Jurkat, Clone E6-1 (cell line): ENCODE measurements at places on chromosomes 2 and 18.
A peak's percentile ranks its signal among the peaks of the same experiment; 100 is the strongest.

DNA sequence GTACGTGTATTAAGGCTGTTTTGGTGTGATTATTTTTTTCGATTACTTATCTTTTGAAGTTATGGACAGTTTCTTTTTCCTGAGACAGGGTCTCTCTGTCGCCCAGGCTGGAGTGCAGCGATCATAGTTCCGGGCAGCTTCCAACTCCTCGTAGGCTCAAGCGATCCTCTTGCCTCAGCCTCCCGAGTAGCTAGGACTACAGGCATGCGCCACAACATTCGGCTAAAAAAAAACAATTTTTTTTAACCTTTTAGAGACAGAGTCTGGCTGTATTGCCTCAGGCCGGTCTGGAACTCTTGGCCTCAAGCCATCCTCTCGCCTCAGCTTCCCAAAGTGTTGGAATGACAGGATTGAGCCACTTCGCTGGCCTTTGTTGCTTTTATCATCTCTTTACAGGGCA lies 945 bp downstream of the HAT1 start:
- no peak for DNase-seq

GRCh38 chr2:58030771-58031170 lies 15.8 kb upstream of the VRK2 start:
- no peak for DNase-seq

- no peak for DNase-seq
Observed at GRCh38 chr2:206820807-206821206, 55.4 kb downstream of the FASTKD2 start.

DNA sequence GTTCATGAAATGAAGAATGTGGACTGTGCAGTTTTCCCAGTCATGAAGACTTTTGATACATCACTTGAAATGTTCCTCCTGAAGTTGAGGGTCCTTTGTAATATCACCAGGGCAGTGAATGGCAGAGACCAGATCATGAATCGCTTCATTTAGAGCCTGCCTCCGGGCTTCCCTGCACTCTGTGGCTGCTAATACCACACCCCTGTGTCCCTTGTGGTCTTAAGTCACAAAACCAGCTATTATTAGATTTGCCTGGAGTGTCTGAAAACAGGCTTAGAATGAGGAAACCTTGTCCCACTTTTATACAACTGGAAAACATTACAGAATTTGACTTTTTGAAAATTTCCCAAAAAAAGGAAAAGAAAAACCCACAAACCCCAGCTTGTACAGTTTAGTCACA lies 147.9 kb downstream of the MGAT5 start:
- no peak for DNase-seq

DNA sequence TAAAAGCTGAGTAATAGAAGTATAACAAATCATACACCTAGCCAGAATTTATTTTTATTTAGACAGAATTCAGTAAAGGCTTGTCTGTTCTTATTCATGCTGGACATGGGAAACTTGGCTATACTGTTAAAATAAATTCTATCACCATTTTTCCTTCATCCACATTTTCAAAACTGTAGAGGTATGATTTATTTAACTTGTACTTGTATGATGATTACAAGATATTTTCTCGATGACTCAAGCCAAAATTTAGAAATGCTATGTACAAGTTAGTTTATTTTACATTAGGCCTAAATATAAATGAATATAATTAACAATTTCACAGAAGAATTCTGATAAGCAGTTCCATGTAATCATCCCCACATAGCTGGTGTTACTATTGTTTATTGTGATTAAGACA lies 194.8 kb upstream of the DOK6 start:
- DNase-seq, result no peak

DNA sequence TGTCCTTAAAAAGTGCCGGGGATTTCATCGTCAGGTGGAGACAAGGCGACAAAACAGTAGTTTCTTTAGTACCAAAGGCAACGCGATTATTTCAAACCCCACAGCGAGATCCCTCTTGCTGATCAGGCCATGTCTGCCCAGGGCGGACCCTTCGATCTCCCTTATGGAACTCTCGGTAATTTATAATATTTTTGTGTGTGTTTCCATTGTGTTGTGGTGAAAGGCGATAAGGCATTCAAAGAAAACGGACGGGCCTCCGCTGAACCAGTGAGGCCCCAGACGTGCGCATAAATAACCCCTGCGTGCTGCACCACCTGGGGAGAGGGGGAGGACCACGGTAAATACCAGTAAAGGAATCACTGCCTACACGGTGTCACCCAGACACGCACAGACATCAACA lies 1.4 kb upstream of the GAD1 start:
- no peak for DNase-seq

- DNase-seq, result no peak
Observed at GRCh38 chr2:64819774-64820688, 166.3 kb upstream of the SERTAD2 start.

GRCh38 chr18:10249270-10249669 lies 205.2 kb upstream of the APCDD1 start:
- DNase-seq, result no peak

GRCh38 chr2:197215748-197216360 lies 94.7 kb downstream of the ANKRD44 start:
- DNase-seq, result no peak

GRCh38 chr2:241849616-241850543 lies 8.8 kb downstream of the PDCD1 start:
- no peak for DNase-seq

GRCh38 chr2:128558441-128558840 lies 239.8 kb upstream of the HS6ST1 start:
- no peak for DNase-seq

- DNase-seq, result no peak
Observed at GRCh38 chr2:158239271-158239670, 137.6 kb downstream of the UPP2 start.

- DNase-seq, result no peak
Observed at GRCh38 chr2:158291544-158292180, 164.9 kb downstream of the CCDC148 start.

DNA sequence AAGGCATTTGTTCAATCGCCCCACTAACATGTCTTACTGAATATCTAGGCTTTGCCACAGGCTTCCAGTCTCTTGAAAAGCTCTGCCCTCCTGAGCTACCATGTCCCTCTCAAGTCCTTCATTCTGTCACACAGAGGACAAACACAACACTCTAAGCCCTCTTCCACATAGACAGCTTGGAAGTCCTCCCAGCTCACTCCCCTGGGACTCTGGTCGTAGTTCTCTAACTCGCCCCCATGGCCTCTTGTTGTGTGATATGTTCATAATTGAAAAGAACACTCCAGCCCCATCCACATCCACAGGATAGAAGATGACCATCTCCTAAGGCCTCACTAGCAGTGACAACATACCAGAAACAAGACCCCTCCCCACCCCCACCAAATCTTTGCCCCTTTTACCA lies 37.9 kb downstream of the BUB1 start:
- no peak for DNase-seq

- no peak for DNase-seq
Observed at GRCh38 chr2:37168217-37168981, 11.6 kb upstream of the EIF2AK2 start.

DNA sequence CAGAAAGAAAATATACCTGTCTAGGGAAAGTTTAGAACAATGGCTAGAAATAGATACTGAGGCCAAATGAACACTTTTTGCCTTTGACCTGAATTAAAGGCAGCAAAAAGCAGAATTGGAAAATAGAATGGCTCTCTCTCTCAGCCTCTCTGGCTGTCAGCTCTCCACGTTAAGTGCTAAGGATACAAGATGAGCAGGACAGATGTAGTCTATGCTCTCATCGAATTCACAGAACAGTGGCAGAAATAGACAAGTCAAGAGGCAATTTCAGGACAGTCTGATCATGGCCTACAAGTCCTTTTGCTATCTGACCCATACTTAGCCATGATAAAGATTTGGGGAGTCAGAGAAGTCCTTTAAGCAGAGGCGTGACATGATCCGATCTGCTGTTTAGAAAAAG lies 120.2 kb upstream of the CREB1 start:
- DNase-seq, result no peak

DNA sequence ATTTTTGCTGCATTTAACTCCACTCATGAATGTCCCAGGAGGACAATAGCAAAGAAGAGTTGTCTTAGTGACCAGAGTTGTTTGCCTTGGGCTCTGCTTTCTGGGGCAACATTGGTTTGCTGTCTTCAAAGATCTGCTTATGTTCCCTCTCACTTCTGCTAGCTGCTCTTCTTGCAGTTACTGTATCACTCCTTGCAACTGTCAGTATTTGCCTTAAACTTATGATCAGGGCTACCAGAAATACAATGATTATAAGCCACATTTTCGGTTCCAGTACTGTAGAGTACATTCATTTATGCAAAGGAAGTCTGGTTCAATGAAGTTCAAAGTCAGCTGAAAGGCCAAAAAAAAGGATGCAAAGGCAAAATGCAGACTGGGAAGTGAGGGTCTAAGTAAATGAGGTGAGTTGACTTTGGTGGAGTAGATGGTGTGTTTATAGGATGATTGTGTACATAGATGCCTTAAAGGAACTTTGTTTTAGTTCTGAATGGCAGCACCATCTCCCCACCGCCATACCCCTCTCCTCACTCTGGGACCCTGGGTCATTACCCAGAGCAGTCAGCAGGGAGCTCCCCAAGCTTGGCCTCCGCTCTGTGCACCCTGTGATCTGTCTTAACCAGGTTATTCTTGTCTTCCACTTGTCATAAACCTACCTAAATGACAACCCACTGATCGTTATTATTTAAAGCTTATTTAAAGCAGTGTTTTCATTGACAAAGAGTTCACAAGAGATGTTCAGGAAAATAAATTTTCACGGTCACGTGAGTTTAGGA lies 236.0 kb downstream of the DOK6 start:
- DNase-seq, result peak; percentile 20

DNA sequence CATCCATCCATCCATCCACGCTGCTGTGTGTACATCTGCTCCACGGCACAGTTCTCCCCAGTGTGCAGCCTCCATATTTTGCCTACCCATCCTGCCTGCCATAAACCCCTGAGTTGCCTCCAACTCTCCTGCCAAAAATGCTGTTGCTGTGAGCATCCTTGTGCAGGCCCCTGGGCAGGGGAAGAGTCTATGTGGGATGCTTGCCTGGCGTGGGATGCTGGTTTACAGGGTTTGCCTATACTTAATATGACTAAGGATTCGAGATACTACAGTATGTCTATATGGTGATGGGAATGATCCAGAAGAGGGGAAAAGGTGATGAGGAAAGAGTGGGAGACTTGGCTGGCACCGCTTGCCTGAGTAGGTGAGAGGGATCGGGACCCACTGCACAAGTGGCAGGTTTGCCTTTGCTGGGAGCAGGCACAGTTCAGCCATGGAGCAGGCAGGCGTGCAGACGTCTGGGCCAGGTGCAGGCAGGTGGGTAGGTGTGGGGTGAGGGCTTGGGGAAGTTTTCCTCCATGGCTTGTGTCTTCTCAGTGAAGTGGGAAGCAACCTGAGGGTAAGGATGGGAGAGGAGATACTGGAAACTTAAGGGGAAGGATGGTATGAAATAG lies 30.2 kb upstream of the FAHD2A start:
- no peak for DNase-seq

GRCh38 chr2:241036397-241036963 lies 38.1 kb downstream of the SNED1 start:
- DNase-seq, result no peak

GRCh38 chr2:55923091-55923981 lies at the start of gene EFEMP1:
TSS of gene EFEMP1 (minus strand) at chr2:55923782. CDS start at chr2:55922440, 1,342 bp downstream.
- peak; percentile 35 for DNase-seq

DNA sequence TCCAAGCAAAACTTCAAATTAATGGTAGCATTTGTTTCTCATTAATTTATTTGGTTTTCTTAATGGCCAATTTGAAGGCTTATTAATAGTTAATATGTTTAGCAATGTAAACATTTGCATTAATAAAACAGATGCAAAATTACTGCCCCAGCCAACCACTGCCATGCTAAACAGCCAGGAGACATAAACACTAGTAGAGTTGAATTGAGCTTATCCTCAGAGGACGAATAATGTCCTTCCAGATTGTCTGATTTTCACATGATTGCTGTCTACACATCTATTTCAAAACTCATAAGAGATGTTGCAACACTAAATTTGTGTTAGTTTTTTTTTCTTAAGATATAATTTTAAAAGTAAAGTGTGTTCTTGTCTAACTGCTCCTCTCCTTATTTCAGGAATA lies 128.5 kb downstream of the DCC start:
- DNase-seq, result no peak

DNA sequence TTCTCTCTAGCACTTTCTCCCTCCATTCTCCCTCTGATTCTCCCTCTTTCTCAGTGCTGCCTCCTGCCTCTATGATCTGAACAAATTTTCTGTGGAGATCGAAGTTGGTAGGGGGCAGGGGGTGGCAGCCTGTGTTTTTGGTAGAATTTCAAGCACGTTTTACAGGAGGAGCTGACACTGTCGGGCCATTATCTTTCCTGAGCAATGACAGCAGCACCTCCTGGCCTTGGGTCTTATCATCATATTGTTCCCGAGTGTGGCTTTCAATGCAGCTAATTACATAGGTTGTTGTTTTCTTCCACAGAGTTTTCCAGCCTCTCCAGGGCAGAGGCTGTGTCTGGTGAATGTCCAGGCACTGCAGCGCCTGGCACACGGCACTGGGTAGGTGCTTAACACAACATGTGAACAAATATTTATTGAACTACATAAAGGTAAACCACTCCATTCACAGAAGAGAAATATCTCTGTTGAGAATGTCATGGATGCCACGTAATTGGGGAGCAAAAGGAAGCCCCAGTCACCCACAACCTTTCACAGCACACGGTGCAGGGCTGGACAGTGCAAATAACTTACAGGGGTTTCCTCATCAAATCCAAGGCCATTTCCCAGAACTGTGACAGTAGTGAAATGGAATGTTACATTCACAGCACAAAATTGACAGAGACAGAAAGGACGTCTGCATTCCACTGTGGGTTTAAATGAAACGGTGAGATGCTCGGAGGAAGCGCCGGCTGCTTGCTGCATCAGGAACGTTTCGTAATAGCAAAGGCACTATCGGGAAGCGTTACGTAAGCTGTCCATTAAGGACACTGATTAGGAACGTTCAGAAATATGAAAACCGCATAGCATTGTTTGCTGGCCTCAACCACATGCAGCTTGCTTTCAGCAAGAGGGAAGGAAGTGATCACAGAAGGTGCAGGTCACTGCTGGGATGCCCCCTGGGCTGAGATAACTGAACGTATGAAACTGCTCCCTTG lies 6.5 kb upstream of the KCNG2 start:
- DNase-seq, result no peak

DNA sequence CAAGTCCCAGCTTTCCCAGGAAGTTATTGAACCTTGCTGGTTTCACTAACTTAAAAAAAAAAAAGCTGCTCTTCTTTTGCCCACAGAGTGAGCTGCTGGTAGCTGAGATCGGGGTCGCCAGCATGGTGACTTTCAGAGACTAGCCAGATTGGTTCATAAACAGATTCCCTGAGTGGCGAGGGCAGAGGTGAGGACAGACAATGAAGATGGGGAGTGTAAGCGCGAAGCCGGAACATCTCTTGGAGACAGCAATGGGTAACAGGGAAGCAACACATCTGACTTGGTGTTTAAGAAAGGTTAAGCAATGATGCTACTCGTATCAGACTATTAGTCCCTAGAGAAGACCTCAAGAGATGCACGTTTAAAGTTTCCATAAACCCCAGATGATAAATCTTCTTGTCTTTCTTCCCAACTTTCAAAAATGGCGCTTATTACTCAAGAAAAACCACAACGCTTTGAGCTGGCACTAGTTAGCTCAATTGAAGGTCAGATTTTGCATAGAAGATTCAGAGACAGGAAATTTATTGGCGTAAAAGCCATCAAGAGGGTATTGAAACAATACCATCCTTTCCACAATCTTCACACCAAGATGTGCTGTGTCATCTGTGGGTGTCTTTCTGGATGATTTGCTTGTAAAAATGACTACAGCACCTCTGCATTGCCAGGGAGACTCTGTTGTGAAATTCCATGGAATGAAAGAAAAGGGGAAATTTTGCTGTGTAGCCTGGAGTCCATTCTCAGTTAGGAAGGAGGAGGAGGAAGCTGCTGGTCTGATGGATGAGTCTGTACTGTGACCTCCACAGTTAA lies 193.1 kb upstream of the CXCR4 start:
- DNase-seq, result peak; percentile 52

- no peak for DNase-seq
Observed at GRCh38 chr2:121236101-121236640, 48.8 kb downstream of the TFCP2L1 start.
